NCI-H1092 treated with DMSO at 0.1 percent for 48 hours (cell line): ENCODE measurements at places on chromosomes 3 and 15.

DNA sequence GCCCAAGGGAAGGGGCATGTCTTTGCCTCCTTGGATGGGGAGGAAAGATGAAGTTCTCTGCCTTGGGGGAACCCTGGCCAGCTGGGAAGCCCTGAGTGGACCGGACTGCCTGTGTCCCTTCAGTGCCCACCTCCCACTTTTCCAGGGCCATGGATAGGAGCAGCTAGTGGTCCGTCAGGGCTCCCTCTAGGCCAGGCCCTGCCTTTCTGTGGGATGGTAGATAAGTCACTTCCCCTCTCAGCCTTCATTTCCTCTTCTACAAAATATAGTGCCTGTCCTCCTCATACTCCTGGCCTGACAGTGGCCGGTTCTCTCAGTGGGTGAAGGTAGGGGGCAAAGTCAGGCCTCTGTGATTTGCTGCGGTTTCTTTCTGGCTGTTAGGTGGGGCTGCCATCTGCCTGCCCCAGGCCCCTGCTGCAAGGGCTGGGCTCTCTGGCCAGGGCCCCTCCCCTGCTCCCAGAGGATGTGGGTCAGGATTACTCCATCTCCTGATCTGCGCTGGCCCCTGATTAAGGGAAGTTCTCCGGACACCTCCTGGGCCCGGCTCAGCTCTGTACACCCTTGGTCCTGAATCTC lies 1.4 kb downstream of the PLEKHO2 start:
- no peak for DNase-seq

DNA sequence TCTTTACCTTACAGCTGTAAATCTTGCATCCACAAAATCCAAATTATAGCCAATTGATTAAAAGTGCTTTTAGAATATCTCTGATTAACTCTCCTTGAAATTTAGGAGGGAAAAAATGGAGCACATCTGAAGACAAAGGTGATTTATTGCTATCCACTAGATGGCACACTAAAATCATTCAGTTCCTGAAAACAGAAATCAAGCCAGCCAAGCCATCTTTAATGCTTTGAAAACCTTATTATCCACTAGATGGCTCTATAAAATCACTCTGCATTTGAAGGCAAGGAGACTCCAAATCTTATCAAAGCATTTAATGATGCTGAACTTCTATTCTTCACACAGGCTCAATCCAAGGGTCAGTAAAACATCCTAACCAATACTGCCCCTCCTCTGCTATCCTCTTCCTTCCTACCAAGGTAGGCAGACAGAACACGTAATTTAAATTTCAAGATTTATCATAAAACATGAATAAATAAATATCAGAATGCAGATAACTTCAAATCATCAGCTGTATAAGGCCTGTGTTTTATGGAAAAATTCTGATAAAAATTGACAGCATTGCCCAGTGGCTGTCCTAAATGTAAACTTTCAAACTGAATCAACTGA lies 48.4 kb downstream of the GOLIM4 start:
- DNase-seq: peak; percentile 87

- DNase-seq: peak; percentile 15
Measured at GRCh38 chr3:189710620-189711402, 79.6 kb downstream of the TP63 start.

DNA sequence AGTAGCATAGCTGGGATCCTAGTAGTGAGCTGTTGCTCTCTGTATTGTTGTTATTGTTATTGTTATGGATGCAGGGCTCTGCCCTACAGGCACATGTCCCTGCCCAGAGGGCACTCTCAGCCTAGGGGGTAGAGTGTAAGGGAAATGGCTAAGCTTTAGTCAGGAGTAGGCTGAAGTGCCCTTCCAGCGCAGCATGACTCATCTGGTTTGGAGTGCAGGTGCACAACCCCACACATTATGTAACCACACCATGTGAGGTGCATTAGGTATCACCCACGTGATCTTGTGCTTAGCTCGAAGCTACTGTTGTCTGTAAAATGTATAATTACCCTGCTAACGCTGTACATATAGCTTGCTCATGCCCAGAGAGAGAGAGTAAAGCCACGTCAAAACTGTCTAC lies 48.3 kb upstream of the TIPARP start:
- no peak for DNase-seq

DNA sequence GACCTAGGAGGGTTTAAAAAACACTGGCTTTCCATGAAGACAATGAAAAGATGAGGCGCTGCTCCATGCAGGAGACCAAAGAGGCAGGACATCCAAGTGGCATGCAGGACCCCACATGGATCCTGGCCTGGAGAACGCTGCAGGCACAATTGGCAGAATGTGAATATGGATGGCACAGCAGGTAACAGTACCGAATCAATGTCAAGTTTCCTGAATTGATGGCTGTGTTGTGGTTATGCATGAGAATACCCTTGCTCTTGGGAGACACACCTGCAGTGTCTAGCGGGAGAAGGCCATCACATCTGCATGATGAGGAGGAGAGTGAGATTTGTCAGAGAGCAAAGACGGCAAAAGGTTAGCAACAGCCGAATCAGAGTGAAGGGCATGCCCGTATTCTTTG lies 74.3 kb upstream of the SEC13 start:
- no peak for DNase-seq

GRCh38 chr15:90394074-90394473 lies 6.0 kb downstream of the IQGAP1 start:
- no peak for DNase-seq

- no peak for DNase-seq
Measured at GRCh38 chr3:107981471-107982111, 109.2 kb downstream of the CD47 start.

DNA sequence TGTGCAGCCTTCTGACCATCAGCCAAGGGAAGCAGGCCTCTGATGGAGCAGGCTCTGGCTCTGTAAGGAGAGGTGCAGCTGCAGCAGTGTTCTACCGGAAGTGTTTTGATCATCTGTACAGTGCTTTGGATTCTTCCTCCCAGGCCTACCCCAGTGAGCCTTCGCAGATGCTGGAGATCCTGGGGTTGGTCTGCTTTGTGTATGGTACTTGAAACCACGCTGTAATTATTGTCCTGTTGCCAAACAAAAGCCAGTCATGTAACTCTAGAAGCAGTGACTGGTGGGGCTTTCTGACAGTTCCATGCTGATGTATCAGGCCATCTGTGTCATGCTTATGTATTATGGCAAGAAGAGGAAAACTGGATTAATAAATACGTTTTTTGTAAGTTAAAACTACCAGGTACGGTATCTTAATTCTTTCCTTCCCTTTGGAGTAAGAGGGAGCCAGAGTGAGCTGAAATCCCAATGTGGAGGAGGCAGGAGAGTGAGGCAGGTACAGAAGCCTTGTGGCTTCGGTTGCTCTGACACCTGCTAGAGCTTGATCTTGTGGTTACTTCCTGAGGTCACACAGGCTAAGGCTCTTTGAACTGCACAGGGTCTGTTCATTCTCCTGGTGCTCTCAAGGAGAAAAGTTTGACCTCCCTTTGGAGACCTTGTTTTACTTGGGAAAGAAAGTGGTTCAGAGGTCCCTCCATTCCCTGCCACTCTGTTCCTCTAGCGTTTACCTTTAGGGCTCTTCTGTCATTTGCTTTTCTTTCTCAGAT lies 3.7 kb downstream of the TMEM42 start:
- DNase-seq: peak; percentile 66

GRCh38 chr3:89303701-89304100 lies 196.3 kb downstream of the EPHA3 start:
- DNase-seq: no peak

- DNase-seq: no peak
Measured at GRCh38 chr3:6640907-6641306, 220.0 kb upstream of the GRM7 start.

GRCh38 chr3:33134026-33134625 lies 20.3 kb downstream of the CRTAP start:
- no peak for DNase-seq

DNA sequence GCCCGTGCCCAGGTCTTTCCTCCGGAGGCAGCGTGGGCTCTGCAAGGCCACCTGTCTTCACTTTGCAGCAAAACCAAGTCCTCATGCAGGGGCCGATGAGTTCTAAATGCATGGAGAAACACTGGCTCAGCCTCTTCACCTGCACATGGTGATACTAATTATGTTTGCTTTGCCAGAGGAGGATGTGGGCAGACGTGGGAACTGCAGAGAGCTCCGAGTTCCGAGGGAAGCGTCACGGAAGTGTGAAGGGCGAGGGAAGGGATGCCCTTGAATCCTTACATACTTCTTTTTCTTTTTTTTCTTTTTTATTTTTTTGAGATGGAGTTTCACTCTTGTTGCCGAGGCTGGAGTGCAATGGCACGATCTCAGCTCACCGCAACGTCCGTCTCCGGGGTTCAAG lies 74.8 kb downstream of the GABRG3 start:
- DNase-seq: no peak

DNA sequence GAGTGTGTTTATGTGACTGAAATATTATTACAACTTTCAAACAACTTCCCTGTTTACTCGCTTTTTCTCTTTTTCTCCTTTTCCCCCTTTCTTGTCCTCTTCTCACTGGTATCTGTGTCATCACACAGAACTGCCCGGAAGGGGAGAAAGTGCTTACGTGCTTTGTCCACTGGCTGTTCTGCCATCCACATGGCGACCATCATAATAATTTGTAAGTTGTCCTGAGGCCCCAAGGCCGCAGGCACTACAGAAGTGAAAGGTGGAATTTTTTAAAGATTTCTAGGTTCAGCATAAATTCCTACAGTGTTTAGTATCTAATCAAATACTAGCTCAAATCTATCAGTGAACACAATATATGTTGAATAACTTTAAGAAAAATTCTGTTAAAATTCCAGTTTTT lies 26.7 kb upstream of the ABHD10 start:
- no peak for DNase-seq

GRCh38 chr3:149850787-149851584 lies 38.0 kb downstream of the RNF13 start:
- no peak for DNase-seq

GRCh38 chr3:126621627-126622345 lies 33.1 kb downstream of the TXNRD3 start:
- DNase-seq: no peak

GRCh38 chr3:7978087-7978422 lies 523.6 kb upstream of the LMCD1 start:
- no peak for DNase-seq

- no peak for DNase-seq
Measured at GRCh38 chr3:127889461-127889863, 25.6 kb upstream of the KBTBD12 start.

DNA sequence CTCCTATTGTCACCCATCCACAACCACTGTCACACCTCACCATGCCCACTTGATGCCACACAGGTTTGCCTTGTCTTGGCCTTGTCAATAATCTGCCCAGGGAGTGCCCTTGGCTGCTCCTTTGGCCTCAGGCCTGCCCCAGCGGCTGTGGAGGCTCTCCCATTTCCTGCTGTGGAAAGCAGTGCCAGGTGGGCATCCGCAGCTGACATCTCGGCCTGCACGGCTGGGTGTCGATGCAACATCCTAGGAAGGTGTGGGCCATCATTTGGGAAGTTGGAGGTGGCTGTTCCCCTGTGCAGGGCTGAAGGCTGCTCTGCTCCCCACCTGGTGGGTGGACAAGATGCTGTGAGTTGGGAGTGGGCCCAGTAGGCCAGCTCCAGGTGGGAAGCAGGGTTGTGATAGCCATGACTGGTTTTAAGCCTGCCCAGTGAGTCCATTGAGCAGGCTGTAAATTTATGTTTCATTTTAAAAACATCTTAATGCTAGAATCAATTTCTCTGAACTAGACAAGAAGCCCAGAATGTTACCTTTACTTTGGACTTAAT lies 12.5 kb downstream of the DNAH1 start:
- DNase-seq: no peak

GRCh38 chr3:153161138-153161713 lies 800 bp upstream of the RAP2B start:
- peak; percentile 15 for DNase-seq

- no peak for DNase-seq
Measured at GRCh38 chr15:55037071-55037470, 159.7 kb downstream of the RSL24D1 start.

DNA sequence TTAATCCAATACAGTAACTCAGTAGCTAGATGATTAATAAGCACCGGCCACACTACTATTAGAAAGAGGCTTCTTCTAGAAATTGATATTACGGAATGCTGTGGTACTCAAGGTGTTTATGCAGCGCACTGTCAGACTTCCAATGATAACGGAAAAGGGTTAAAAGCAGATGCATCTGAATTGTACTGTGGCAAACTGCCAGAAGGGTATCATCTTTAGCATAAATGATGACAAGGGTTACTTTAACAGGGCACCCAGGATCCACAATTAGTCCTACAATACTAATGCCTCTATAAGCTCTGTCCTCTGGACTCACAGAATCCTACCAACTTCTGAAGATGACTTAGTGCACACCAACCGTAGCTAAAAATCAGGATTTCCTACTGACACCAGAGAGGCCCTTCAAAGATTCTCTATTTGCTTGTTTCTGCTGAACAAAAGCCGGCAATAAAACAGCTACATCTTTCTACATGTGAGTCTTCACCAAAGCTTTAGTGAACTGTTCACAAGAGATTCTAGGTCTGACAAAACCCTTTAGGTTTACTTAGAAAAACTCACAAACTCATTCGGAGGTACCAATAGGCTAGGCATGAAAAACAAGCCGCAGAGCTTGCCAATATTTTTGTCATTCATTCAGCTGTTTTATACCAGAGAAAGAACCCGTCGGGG lies 7.1 kb downstream of the SATB1 start:
- no peak for DNase-seq

DNA sequence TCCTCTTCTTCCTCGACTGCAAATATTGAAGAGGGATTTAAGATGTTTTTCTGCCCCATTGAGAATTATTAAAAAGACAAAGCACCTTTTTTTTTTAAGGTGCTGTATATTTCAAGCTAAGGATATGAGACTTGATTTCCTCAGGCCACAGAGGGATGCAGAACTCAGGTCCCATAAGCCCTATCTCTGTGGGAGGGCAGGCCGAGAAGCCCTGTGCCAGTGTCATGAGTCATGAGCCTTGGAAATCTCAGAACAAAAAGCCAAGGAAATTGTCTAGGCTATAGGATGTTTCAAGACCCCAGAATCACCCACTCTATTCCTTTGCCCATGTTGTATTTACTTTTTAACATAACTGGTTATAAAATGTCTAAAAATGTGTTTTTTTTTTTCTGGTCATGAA lies 7.3 kb downstream of the ESYT3 start:
- DNase-seq: no peak

- no peak for DNase-seq
Measured at GRCh38 chr3:47296562-47297302, 14.0 kb downstream of the KLHL18 start.

- no peak for DNase-seq
Measured at GRCh38 chr15:52733696-52734255, 54.6 kb upstream of the ATOSA start.

- DNase-seq: no peak
Measured at GRCh38 chr3:72079369-72079872, 294.5 kb upstream of the PROK2 start.

- no peak for DNase-seq
Measured at GRCh38 chr3:136120373-136121348, 75.5 kb downstream of the MSL2 start.

GRCh38 chr3:167852216-167852615 lies 116.7 kb downstream of the SERPINI1 start:
- no peak for DNase-seq

- DNase-seq: no peak
Measured at GRCh38 chr15:66941108-66941711, 124.2 kb upstream of the SMAD3 start.

GRCh38 chr15:74545776-74546656 lies 5.0 kb downstream of the ARID3B start:
- DNase-seq: peak; percentile 90

- no peak for DNase-seq
Measured at GRCh38 chr15:94476686-94477085, 245.3 kb downstream of the MCTP2 start.
